ENCODE measurements at places on chromosomes 6 and 20.

- DNase-seq, result no peak
These were observed 144.1 kb downstream of the SH3BGRL2 start for GRCh38 chr6:79775222-79775621.

- DNase-seq, result no peak
These were observed 43.1 kb upstream of the FOXP4 start for GRCh38 chr6:41502917-41503671.

GRCh38 chr6:125748406-125749172 is 843 bp upstream of the HEY2 start:
- peak; percentile 2 for DNase-seq

DNA sequence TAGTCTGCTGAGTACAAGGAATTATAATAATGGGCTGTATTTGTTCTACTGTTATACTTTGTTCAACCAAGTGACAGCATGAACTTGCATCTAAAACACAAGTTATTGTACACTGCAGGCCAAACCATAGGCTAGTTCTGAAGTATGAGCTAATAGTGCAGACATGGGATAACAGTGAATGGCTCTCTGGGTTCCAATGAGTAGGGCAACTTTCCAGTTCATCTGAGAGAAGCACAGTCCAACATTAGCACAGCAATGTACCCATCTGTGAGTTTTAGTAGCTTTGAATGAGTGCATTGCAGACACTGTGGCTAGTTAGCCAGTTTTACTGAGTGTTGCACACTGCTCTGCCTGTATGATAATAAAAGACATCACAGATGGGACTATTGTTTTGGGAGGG is 56.5 kb upstream of the FUT9 start:
- DNase-seq, result no peak

DNA sequence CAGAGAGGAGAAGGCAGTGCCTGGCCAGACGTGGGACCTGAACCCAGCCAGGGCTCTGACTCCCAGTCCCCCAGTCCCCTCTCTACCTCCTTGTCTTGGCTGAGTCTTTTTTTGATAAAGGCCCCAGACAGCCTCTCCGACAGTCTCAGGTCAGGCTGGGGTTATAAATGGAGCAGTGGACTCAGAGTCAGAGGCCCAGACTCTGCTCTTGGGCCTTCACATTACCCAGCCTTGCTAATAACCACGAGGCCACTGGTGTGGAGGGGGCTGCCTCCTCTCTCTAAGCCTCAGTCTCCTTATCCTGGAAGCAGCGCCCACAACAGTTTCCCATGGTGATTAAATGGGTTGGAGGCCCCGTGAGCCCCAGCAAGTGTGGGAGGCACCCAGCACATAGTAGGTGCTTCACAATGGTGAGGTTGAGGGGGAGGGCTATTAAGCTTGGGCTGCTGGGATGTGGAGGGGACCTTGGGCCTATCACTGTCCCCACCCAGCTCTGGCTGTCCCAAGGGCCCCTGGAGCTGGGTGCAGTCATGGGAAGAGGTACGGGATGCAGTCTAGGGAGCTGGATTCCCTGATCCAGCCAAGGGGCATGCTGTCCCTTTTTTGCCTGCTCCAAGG is 35.7 kb downstream of the TGM2 start:
- no peak for DNase-seq

DNA sequence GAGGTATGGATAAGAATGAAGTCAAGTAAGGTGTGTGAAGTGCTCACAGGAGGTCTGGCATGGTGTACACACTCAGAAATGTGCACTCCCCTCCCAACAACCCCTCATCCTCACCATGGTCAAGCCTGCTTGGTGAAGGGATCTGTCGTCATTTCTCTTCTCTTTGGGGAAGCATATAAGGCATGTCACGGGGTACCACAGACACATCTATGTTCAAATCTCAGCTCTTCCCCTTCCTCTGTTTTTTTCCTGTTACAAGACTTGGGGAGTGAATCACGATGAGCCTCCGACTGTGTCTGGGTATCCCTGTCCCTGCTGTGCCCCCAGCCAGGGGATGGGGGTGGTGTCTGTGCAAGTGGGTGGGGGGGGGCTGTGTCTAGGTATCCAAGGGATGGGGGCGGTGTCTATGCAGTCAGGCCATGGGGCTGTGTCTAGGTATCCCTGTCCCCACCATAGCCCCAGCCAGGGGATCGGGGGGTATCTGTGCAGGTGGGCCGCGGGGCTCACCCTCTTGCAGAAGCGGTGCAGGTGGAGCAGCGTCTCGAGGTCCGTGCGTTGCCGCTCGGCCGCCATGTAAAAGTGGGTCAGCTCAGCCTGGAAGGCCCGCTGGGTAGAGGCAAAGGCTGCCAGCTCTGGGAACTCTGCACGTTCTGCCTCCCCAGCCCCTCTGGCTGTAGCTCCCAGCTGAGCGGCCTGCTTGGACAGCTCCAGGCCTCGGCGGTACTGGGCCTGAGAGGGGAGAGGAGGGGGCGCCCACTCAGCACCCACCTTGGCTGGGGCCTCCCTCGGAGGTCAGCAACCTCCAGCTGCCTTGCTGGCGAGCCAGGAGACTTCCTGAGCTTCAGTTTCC is 43.6 kb downstream of the KIAA1755 start:
- no peak for DNase-seq

DNA sequence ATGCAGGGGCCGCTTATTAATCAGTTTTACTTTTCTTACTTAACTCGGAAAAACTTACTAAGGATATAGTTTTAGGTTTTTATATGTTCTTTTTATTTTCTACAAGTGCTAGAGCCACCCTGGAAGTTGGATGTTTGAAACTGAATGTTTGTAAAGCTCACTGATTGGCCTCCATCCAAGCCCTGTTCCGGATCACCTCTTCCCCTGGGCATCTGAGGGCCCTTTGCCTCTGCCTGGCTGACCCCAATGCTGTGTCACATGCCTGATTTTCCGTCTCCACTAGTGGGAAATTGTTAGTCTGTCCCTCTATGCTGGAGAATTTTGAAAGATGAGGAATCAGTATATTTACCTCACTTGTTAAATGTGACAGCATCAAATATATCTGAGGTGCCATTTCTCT is 79.3 kb downstream of the SLC35F1 start:
- DNase-seq, result no peak

DNA sequence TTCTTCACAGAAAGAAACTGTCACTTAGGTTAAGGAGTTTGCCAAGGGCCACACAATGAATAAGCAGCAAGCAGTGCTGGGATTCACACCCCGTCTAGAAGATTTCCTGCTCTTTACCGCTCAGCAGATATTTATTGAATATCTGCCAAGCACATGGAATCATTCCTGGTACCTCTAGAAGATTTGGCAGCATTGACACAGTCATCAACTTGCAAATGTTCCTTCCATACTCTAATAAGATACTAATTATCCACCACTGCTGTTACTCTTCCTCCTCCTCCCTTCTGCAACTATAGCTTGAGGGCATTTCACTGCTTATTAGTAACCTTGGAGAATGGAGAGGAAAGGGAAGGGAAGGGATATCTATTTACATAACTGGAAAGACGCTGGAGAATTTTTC is 13.0 kb downstream of the MOXD1 start:
- no peak for DNase-seq

GRCh38 chr6:109377717-109378116 is 4.5 kb downstream of the CD164 start:
- DNase-seq, result no peak

DNA sequence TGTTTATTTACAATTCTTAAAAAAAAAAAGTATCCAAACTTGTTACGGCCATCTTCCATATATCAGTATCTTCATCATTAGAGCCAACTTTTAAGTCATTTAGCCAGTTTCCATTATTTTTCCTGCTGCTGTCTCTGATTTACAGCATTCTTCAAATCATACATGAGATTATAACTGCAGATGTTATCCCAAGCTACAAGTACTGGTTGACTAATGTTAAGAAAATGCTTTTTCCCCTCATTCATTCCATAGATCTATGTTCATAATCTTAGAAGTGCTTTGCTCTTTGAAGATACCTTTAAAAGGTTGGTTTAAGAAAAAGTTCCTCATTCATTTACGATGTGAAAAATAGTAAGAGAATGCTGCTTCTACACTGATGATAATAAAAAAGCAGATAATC is 158.7 kb downstream of the RNGTT start:
- no peak for DNase-seq

DNA sequence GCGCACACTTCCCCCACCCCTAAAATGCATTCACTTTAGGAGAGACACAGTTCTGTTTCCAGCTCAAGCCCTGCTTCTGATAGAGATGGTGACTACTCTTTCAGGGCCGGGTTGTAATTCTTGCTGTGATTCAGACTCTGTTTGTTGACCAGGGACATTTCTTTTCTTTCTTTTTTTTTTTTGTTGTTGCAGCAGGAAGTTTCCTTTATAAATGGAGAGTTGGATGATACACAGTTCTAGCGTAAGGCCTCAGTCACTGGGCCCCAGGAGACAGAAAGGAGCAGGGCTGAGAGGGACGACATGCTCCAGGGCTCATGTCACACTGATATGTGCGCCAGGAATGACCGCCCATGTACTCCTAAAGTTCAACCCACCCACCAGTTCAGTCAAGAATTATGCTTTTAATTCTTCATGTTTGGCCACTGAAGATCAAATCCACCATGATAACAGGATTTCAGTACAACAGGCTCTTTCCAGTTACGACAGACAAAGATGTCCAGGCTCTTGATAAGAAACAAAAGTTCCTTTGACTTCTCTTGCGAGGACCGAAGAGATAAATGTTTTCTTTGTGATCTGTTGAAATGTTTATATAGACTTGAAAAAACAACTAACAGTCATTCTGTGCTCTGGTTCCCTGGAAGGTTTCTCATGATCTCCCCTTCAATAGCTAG is 142.5 kb downstream of the CD164 start:
- no peak for DNase-seq

DNA sequence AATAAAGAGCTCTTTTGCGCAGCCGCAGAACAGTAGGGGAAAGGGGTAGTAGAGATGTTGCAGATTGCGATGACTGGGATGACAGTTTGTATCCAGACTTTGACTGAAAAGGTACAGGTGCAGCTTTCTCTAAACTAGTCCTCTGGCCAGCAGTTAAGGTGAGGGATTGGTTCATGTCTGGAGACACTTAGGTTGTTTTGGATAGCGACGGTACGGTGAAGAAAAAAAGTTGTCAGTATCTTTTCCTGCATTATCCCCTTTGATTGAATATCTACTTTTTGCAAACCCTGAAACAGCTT is 537 bp downstream of the PRR3 start:
- DNase-seq, result no peak

DNA sequence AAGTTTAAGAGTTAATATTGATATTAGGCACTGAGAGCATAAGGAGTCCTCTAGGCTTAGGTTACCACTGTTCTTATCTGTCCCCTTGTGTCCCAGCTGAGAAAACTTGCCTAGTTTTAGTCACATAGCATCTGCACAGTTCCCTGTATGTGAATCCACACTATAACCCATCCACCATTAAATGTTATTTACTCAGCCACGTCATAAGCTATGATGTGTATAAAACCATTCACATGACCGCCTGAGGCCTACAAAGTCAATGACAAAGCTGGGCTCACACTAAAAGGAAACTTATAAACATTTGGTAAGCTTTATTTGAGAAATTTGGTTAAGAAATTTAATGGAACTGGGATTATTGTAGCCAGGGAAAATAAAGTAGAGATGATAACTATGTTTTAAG is 59.2 kb upstream of the TFAP2D start:
- DNase-seq, result no peak

All from stimulated activated CD4-positive, alpha-beta T cell treated with anti-CD3 and anti-CD28 coated beads, Interleukin-12 subunit alpha, Interleukin-12 subunit beta, amount 100 ng/mL, for 4 hours (primary cell).